ENCODE measurements at places on chromosomes 7 and 10.

GRCh38 chr10:80068270-80068669, 10.2 kb upstream of the TMEM254 start:
- DNase-seq = no peak

DNA sequence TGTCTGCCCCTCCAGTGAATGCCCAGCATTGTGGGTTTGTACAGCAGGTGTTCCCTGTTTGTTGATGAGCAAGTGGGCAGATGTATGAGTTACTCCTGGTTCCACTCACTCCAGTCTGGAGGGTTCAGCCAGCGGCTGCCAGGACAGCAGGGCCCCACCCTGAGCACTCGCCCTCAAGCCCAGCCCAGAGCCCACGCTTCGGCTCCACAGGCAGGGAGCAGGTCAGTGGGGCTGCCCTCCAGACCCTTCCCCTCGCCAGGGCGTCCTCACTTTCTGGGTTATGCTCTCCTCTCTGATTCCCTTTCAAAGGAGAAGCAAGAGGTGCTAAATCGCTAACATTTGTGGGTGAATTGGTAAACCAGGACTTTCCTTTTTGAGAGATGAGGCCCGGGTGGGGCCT, 4.8 kb upstream of the VIPR2 start:
- DNase-seq = no peak

DNA sequence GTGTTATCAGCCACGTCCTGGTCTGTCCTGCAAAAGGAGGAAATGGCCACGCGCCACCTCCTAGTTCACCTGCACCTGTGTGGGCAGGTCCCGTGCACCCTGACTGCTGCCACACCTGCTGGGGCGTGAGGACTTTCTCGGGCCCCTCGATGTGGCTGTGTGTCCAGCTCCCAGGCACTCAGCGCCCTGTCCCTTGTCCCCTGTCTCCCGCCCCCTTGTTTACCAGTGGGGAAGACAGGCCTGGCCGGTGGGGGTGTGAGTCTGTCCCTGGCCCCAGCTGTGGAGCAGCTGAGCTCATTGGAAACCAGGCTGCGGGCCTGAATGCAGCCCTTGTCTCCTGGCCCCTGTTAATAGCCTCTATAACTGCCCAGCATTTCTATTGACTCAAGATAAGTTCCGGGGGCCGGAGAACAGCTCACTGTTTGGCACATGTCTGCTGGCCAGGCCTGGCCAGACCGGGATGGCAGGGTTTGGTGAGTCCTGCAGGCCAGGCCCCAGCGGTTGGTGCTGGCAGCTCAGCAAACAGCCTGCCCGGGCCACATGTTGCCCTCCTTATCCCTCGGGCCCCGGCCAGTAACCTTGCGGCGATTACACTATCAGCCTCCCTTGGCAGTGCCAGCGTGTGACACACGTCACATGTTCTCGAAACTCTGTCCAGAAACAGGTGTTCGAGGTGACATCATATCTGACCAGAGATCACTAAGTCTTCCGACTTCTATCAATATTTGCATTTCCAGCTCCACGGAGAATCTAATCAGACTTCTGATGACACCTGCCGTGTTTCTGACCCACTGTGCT, 52.1 kb downstream of the FOXL3 start:
- peak; percentile 99 for DNase-seq

GRCh38 chr7:16993543-16993942, 111.8 kb upstream of the AGR3 start:
- DNase-seq = no peak

DNA sequence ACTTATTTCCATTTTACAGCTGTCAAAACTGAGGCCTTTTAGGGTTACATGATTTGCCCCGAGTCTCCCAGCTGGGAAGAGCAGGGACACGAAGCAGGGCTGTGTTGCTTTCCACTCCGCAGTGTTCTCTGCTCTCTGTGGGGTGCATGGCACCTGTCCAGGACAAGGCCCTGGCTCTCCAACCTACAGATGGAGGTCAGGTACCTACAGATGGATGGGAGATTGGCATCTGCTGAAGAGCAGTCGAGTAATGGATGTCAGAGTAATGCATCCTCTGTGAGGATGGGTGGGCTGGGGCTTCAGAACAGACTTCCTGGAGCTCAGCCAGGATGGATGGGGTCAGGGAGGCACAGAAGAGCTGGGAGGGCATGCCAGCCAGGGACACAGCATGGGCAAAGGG, 85.0 kb downstream of the EMX2 start:
- DNase-seq = no peak

GRCh38 chr7:32586291-32587221, 91.3 kb downstream of the AVL9 start:
- no peak for DNase-seq

DNA sequence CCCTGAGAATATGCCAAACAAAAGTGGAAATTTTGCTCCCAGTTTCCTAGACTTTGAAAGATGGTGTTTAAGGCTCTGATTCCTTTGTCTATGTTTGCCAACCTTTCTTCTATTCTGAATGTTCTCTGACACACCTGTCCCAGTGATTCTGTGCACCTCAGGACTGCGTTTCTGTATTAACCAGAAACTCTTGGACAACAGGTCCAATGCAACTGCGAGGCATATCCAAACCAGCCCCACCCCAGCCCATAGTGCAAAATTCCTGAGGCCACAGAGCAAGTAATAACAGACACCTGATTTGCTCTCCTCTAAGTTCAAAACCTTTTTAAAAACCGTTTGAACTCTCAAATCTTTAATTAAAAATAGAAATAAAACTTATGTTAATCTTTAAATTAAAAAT, 37.0 kb upstream of the MSRB2 start:
- DNase-seq = no peak

GRCh38 chr10:24929056-24929544, 23.3 kb downstream of the PRTFDC1 start:
- DNase-seq = no peak

All from LNCaP clone FGC (cell line).